NCI-H1092 (cell line): ENCODE measurements at places on chromosomes 4 and X.

- DNase-seq = no peak
Measured at GRCh38 chr4:80434238-80434637, 98.7 kb downstream of the CFAP299 start.

DNA sequence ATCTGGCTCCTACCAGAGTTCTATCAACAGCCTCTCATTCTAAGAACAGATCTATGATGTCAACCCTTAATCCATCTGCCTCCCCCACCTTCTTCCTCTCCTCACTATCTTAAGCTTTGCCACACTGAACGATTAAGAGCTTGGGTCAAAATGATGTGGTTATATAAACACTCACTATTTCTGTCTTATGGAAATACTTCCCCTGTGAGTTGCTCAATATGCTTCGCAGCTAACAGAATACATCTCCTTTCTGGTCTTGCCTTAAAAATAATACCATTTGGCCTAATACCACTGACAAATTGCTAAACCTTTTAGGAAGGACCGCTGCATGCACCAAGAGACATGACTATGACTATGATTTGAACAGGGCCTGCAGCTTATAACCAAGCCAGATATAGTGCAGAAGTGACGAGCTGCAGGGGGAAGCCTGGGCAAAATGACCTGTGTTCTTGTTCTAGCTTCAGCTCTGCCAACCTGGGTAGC is 130.9 kb downstream of the RNF150 start:
- no peak for DNase-seq

GRCh38 chr4:4666693-4667621 is 125.1 kb upstream of the STX18 start:
- DNase-seq = no peak

DNA sequence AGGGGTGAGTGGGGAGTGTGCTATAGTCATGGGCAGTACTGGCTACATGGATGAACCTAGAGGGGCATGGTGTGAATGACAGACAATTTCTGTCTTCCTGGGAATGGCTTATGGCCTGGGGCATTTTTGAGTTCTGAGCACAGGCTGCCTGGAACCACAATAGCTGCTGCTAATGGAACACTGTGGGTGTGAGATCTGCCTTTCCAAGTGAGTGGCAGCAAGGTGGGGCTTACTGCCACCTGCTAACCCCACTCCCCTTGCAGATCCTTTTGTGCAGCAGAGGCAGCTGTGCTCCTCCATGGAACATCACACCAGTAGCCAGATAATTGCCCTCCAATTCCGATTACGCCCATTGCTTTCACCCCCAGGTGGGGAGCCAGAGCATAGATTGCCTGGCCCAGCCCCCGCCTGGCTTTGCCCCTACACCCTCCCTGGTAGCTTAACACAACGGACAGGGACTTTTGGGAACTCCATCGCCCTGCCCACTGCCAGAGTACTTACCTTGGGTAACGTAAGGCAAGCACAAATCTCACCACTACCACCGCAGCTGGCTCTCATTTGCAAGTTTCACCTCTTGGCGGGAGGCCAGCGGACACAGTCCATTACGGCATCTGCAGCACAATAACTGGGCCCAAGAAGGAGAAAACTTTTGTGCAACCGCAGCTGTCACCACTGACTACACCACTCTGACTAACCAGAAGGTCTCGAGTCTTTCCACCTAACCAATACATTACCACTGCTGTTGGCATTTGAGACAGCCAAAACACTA is 421.2 kb upstream of the NWD2 start:
- DNase-seq = no peak

GRCh38 chrX:103585411-103586313 is at the start of gene TCEAL4:
Gene TCEAL4 (plus strand): TSS chrX:103585515. CDS start chrX:103586676, 1,161 bp downstream.
- peak; percentile 33 for DNase-seq

DNA sequence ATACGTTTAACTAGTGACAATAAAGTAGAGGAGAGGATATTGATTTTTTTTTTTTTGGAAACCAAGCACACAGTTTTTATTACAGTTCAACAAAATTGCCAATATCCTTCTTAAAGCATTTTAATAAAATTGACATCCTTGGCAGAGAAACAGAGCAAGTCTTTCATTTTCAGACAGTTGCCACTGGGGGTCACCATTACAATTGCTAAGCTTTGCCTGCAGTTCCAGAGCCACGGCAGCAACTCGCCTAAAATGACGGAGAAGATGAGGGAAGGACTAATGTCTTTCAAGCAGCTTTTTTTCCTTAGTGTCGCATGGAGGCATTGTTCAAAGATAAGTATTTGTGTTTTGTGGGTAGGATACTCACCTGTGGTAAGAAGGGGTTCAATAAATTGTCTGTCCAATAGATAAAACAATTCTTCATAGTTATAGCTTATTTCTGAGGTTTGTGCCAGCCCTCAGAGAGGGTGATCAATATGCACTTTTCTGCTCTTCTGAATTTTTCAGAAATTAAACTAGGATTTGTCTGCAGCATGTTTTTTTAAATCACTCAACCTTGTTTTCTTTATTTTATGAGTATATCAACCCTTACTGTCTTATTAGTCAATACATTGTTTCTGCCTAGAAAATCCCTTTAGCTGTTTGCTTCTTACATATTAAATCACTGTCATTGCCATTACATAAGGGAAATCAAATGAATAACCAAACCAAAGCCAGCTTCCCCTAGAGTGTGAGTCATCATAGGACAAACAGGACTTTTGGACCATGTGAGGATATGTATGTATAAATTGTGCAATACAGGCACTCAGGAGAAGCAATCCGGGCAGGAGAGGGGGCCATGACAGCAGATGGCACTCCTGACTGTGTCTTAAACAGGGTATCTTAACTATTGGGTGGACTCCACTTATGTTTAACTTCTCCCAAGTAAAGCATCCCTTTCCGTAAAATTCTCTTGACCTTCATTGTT is 508.1 kb upstream of the ARX start:
- peak; percentile 29 for DNase-seq

- no peak for DNase-seq
Measured at GRCh38 chrX:76657499-76657898, 230.0 kb downstream of the MAGEE1 start.

DNA sequence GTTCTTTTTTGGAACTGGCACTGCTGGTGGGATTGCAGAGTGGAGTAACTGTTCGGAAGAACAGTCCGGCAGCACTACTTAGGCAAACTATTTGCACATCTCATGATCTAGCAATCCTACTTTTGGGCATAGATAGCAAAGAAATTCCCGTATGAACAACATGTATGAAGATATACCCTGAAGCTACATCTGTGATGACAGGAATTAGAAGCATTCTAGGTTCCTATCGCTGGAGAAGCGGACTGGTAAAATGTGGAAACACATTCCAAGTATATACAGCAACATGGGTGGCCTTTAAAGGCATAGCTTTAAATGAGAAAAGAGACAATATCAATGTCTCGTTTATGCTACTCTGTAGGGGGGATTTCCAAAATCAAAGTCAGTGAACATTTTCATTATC is 3.1 kb downstream of the DCAF16 start:
- DNase-seq = no peak

GRCh38 chr4:27148211-27148895 is 287.7 kb downstream of the STIM2 start:
- no peak for DNase-seq

GRCh38 chrX:122641136-122641535 is 542.9 kb upstream of the GRIA3 start:
- no peak for DNase-seq

- peak; percentile 43 for DNase-seq
Measured at GRCh38 chrX:18119856-18120255, 100.8 kb downstream of the BEND2 start.

- DNase-seq = no peak
Measured at GRCh38 chr4:8083086-8083825, 75.4 kb downstream of the ABLIM2 start.

DNA sequence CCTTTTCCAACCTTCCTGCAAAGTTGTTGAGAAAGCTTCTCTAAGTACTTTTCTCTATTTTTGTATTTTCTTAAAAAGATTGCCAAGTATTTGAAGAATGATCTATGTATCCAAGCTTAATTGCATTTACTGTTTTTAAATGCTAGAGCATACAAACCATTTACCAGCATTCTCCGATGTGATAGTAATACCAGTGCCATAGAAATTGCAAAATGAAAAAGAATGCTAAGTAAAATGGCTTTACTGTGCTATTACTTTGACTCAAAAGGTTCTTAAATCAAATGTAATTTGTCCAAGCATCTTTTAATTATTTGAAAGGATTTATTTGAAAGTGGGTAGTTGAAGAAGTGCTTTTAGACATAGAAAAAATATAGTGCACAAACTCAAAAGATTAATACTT is 1183.2 kb downstream of the RAPGEF2 start:
- DNase-seq = no peak

- DNase-seq = no peak
Measured at GRCh38 chr4:1504595-1505500, 98.6 kb upstream of the NKX1-1 start.

GRCh38 chr4:70836081-70836480 is 3.6 kb downstream of the GRSF1 start:
- no peak for DNase-seq

GRCh38 chrX:45295259-45295986 is 94.7 kb upstream of the DIPK2B start:
- peak; percentile 20 for DNase-seq

DNA sequence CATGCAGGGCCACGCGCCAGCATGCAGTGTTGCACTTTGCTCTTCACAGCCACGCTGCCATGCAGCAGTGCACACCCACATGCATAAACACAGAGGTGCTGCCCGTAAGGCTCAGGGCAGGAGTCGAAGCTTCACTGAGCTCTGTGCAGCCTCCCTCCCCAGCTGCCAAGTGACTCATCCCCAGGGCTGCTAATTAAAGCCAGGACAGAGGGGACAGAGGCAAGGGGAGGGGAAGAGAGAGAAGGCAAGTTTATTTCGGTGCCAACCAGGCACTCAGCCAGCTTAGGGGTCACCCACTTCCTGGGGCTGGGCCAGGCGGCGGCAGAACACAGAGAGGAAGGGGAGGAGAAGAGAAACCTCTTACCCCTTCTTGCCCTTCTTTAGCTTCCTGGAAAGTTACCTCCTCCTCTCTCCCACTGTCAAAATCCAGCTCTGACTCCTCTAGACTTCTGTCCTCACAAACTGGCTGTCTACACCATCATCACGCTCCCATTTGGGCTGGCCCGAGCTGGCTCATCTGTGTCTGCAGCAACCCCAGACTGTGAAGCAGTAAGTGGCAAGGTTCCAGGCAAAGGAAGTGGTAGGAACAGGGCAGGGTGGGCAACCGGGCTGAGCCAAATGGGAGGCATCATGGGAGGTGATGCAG is 6.2 kb upstream of the IQSEC2 start:
- DNase-seq = peak; percentile 46

DNA sequence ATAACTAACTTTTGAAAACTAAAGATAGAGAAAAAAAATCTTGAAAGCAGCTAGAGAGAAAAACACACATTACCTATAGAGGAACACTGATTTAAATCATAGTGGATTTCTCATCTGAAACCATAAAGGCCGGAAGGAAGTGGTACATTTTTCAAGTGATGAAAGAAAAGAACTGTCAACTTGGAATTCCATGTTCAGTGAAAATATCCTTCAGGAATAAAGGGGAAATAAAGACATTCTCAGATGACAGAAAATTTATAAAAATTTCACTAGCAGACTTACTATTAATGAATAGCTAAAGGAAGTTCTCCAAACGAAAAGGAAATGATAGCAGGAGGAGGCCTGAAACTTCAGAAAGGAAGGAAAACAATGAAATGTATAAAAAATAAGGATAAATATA is 7.6 kb upstream of the JADE3 start:
- DNase-seq = no peak

DNA sequence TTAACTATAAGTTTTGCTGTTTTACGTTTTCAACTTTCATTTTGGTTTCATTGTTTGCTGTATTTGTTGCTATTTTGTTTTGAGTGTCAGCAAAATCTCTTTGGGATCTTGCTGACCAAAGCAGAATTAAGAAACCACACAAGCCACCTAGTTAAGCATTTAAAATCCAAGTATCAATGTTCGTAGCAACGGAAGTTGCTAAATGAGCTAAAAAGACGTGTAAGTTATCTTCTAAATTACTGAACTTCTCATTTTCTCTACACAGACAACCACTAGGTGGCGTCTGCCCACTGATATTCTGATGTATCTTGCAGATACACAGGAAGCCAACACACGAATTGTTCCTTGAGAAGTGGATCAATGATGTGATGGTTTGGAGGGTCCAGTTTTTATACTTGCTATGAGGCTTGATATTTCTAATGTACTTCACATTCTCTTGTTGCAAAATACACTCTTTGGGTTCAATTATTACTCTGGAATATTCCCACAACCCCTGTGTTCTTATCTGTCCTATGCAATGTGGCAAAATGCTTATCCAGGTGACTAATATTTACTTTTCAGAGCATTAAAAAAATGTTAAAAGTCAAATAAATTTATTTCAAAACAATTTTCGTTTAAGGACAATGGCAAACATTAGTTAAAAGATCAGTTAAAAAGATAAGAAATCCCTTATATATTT is 250.5 kb downstream of the TECRL start:
- peak; percentile 67 for DNase-seq

GRCh38 chr4:52640808-52641565 is 18.1 kb downstream of the USP46 start:
- DNase-seq = no peak

GRCh38 chr4:150381036-150381435 is 200.9 kb upstream of the MAB21L2 start:
- DNase-seq = no peak

- peak; percentile 86 for DNase-seq
Measured at GRCh38 chrX:21839334-21840192, at the start of gene MBTPS2. Gene MBTPS2 (plus strand): TSS chrX:21839617. CDS start chrX:21839735, 118 bp downstream.

GRCh38 chr4:41212616-41213203 is 1.6 kb downstream of the APBB2 start:
- no peak for DNase-seq

- no peak for DNase-seq
Measured at GRCh38 chr4:89727238-89727637, 109.7 kb downstream of the SNCA start.

GRCh38 chrX:15059474-15059873 is 186.3 kb downstream of the MOSPD2 start:
- DNase-seq = no peak

GRCh38 chr4:114599903-114600552 is 1.4 kb downstream of the UGT8 start:
- no peak for DNase-seq

- DNase-seq = no peak
Measured at GRCh38 chrX:11929476-11929875, 171.4 kb downstream of the MSL3 start.
